NCI-H526 (cell line): ENCODE measurements at places on chromosomes 1 and 21.

DNA sequence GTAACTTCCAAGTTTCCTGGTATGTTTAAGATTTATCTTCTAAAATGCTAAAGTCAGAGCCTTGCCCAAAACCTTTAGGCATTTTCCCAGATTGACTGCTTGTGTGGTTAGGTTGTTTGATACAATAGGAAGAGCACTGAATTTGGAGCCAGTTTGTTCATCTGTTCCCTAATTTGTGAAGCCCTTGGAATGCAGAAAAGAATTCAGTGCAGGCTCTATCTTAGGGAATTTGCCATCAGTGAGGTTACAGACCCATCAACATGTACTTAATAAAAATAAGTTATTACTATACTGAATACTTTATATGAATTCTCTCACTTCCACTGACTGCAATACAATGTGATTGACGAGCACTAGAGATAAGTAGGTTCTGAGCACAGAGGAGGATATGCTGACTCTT lies 120.2 kb downstream of the PIK3R3 start:
- DNase-seq: no peak

GRCh38 chr1:212293579-212293978 lies 8.4 kb downstream of the PPP2R5A start:
- DNase-seq: no peak

- no peak for DNase-seq
Measured at GRCh38 chr1:90593312-90593711, 123.8 kb downstream of the BARHL2 start.

- DNase-seq: no peak
Measured at GRCh38 chr1:218499011-218499691, 154.0 kb downstream of the TGFB2 start.

DNA sequence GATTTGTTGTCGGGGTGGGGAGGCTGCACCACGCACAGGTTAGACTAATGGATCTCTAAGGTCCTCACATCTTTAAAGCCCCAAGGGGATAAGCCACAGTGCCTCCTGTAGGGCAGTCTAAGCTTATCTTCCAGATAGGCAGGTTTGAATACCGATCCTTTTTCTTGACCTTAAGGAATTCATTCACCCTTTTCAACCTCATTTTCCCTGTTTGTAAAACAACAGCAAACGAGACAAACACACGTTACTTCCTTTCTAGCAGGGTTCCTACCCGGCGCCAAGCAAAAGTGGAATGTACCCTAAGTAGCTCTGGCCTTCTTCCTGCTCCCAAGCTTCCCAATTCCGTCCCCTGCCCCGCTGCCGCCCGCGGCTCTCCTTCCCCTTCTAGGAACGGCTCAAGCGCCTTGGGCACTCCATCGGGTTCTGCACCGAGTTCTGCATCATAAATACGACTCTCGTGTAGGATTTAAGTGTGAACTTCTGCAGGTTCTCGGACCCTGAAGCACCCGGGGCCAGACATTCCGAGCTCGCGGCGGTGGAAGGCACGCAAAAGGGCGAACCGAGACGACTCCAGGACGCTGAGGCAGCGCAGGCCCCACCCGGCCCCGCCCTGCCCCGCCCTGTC lies 548 bp upstream of the CDC20 start:
- peak; percentile 85 for DNase-seq

DNA sequence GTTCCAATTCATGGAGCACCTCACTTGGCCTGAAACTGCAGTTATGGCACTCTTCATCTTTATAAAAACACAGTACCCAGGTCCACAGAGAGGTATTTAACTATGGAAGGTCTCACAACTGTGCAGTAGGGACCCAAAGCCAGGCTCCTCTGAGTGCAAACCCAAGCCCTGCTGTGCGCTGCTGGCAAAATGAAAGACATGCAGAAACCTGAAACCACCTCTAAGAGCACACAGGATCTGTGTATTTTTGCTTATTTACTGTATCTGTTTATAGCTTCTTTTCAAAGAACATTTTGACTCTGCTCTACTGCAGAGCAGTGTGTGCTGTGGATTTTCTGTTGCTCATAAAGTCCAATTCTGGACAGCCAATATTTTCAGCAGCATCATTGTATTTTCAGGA lies 166.6 kb downstream of the DSCAM start:
- DNase-seq: no peak

DNA sequence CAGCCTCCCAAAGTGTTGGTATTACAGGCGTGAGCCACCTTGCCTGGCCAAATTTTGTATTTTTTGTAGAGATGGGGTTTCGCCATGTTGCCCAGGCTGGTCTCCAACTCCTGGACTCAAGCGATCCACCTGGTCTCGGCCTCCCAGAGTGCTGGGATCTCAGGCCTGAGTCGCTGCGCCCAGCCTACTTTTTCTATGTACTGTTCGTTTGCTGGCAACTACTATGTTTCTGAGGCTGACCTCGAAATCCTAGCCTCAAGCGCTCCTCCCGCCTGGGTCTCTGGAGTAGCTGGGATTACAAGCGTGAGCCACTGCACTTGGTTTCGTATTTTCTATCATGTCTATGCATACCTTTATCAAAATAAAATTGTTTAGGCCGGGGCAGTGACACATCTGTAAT lies 675 bp upstream of the TEKT2 start:
- no peak for DNase-seq

- DNase-seq: no peak
Measured at GRCh38 chr1:145917595-145917994, 922 bp downstream of the PEX11B start.

DNA sequence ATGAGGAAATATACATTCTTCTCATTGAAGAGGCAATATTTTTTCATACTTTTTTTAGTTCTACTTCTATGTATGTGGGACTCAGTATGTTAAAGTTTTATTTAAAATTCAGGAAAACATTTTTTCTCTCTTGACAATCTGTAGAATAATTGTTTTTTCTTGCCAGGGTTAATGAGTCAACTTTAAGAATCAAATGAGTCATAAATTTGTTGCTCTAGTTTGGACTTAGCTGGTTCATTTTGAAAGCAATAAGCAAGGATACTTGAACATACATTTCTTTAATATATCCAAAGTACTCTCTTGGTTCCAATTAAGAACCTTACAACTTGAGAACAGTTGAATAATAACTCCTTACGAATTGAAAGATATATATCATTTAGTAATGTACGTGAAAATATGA lies 1145.3 kb upstream of the B3GALT2 start:
- no peak for DNase-seq

DNA sequence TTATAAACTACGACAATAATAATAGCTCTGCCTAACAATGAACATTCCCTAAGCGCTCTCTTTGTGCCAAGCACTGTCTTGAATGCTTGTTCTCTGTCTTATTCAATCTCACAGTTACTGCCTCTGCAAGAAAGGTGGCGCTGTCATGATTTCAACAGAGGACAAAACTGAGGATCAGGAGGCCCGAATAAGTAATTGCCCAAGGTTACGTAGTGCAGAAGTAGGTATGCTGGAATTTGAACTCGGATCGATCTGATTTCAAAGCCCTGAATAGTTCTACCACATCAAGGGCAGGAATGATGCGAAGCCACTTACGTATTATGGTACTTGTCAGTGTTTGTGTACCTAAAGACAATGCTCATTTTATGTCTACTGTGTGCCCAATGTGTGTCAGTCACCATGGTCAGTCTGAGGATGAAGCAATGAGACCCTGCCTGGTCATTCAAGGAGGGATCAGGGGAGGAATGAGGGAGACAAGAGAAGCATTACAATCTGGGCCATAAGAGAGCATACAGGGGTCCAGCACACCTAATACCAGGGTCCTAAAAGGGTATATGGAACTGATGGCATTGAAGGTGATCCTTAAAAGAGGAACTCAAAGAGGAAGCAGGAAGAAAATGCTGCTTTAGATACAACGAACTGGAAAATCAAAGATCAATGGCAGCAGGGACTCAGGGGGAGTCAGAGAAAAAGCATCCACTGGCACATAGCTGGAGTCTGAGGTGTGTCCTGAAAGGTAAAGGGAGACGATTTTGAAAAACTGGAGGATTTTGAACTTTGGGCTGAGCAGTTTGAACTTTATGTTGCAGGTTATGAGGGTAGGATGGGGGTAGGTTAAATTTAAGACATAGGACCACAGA lies 389.2 kb downstream of the PLPP3 start:
- no peak for DNase-seq

GRCh38 chr21:26118938-26119540 lies 51.5 kb downstream of the APP start:
- no peak for DNase-seq

DNA sequence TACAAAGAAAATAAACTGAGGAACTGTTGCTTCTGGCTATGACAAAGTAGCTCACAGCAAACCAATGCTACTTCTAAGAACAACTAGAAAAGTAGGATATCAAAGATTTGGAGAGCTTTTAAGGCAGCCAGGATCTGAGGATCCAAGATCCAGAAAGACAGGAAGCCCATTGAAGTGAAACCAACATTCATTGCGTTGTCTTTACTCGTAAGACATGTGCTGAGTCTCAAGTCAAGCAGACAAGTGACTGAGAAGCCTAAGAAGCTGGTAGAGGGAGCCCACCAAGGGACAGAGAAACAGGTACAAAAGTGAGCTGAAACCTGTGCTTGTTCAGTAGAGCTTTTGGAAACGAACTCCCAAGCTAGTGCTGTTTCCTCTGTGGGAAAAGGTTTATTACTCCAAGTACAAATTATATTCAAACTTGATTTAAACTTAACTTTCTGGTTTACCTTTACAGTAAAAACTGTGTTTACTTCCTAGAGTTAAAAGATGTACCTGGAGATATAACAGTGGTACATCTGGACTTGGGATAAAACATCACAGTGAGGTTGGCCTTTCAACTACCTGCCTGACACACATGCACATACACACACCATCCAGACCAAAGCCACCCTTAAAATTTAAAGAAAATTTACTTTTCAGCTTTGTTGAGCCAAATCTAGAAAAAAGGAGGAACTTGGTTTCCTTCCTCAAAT lies 41.2 kb downstream of the NME7 start:
- DNase-seq: no peak

- no peak for DNase-seq
Measured at GRCh38 chr1:166573199-166573598, 266.1 kb upstream of the POGK start.

- DNase-seq: no peak
Measured at GRCh38 chr21:45119812-45120211, 45.4 kb downstream of the ADARB1 start.

- no peak for DNase-seq
Measured at GRCh38 chr1:226938903-226939437, 1.1 kb upstream of the COQ8A start.

GRCh38 chr1:223827193-223827663 lies 18.5 kb downstream of the TP53BP2 start:
- DNase-seq: no peak
